ENCODE measurements at places on chromosomes 7 and 10. TPM values are rescaled to one million over a fixed set of nuclear protein-coding genes. Genes with fewer than 3 reads are reported as not detected.

GRCh38 chr10:13120786-13121499, 21.0 kb downstream of the OPTN start:
- DNase-seq: no peak

DNA sequence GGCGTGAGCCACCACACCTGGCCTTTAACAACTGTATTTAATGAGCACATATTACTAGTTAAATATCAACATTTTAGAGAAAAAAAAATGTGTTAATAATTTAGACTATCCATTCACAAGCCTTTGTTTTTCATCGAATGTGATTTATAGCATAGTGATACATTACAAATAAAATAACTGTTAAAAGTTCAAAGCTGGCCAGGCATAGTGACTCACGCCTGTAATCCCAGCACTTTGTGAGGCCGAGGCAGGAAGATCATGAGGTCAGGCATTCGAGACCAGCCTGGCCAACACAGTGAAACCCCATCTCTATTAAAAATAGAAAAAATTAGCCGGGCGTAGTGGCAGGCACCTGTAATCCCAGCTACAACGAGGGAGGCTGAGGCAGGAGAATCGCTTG, 72.7 kb downstream of the HACD1 start:
- DNase-seq: no peak

- DNase-seq: no peak
Measured at GRCh38 chr10:132632091-132632561, 94.5 kb downstream of the INPP5A start.

DNA sequence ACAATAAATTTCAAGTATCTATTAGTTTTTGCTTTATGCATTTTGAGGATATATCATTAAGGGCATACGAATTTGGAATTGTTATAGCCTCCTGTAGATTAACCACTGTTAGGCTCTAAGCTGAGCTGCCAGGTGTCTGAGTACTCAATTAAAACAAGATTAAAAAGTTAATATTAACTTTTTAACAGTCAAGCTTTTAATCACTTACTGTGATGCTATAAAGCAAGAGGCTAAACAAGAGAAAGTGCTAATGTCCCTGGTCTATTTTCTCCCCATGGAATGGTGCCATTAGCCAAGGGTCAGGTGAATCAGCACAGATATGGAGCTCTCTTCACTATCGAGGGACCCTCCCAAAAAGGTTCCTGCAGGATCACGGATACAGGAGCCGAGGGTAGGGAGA, 9.7 kb downstream of the GSAP start:
- no peak for DNase-seq

- no peak for DNase-seq
Measured at GRCh38 chr7:117190746-117191435, 132.0 kb downstream of the WNT2 start.

GRCh38 chr7:22013711-22014110, 68.0 kb upstream of the CDCA7L start:
- DNase-seq: no peak

GRCh38 chr7:36278620-36279172, 111.0 kb upstream of the ANLN start:
- DNase-seq: peak; percentile 70

DNA sequence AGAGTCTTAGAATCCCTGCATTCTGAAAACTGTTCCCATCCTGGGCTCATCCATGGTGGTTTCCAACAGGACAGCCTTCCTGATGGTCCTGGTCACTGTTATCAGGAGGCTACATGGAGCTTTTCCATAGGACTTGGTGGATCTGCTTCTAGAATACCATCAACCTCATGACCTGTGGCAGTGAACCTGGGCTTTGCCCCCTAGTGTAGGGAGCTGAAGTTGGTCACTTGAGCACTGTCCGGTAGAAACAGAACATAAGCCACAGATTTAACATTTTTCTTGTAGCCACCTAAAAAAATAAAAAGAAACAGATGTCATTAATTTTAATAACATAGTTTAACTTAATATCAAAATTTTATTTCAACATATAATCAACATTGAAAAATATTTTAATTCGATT, 165.8 kb downstream of the TMEM178B start:
- no peak for DNase-seq

- no peak for DNase-seq
Measured at GRCh38 chr7:114472896-114473512, 58.4 kb downstream of the FOXP2 start.

DNA sequence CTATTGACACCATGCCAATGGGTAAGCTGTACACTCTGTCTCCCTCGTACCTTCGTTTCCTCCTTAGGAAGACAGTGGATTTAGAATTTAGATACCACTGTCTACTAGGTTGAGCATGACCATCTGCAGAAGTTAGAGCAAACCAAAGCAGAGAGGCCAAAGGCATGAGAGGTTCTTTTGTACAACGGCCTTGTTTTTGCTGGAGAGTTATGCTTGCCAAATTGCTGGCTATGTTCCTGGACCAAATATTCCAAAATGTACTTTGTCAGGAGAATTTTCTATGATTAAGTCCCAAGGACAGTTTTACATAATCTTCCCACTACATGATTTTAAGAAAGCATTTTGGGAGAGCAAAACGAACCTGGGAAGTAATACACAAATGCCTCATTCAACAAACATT, 47.9 kb upstream of the PLCE1 start:
- no peak for DNase-seq

DNA sequence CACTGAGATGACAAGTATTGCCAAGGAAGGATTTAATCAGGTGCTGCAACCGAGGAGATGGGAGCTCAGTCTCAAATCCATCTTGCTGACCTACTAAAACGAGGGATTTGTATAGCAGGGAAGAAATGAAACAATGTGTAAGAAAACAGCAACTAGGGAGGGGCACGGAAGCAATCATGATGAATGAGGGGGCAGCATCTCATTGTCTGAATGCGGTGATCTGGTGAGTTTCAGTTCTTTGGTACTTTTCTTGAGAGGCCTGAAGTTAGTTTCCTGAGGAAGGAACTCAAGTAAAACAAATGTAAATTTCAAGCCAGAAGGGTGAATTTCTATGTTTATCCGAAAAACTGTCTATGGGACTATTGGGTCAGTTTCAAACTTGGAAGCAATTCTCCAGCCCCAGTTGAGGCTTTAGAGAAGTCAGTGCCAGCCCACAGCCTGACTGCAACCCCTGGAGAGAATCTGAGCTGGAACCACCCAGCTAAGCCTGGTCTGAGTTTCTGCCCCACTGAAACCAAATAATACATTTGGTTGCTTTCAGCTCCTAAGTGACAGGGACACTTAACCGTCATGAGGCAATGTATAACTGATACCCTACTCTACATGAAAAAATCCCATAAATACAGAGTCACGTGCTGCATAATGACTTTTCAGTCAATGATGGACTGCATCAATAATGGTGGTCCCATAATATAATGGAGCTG, 45.8 kb upstream of the TNS3 start:
- DNase-seq: no peak

DNA sequence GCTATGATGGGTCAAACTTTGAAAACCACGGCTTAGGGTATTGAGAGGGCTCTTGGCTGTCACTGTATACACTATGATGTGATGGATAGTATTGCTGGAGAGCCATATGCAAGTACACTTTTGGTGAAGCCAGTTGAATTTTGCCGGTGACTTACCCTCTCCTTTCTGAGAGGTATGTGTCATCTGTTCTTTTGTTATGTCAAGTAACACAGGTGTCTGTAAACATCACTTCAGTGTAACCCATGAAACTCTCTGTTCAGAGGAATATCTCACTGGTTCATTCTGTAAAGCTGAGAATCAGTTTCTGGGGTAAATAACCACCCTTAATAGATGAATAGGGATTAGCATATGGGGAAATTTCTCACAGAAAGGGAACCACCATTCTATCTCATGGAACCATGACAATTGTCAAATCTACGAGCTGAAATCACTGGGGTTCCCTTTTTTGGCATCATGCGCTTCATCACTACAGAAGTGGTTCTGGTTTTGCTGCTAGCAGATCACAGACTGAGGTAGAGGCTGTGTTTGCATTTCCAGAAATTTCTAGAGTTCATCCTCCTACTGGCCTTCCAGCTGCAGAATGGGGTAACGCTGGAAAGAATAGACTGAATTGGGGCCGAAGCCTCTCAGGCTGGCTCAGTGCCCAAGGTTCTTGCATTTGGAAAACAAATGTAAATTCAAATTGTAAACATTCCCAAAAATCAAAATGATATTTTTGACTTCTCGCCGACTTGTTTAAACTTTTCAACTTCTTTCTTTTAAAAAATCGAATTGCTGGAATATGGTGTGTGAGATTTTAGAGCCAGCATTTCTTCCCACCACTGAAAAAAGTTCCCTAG, 83.3 kb upstream of the CREB5 start:
- no peak for DNase-seq

- DNase-seq: no peak
Measured at GRCh38 chr10:101631821-101632475, 43.8 kb downstream of the DPCD start.

- no peak for DNase-seq
Measured at GRCh38 chr10:119933179-119933578, 40.6 kb downstream of the SEC23IP start.

DNA sequence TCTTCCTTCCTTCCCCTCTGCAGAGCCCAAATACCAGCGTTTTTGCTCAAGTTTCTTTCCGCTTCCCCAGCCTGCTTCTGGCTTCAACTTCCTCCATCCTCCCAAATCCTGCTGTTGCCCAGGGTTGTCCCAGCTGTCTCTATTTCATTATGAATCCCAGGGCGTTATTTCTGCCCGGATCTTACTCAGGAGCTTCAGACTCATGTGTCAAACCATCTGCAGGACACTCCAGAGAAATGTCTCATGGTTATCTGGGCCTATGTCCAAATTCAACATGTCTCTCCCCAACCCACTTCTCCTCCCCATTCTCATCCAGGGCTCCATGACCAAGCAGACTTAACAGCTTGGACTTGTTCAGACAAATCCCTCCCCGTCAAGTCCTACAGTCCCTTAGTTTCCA, 15.6 kb downstream of the ARHGAP22 start:
- DNase-seq: no peak

- DNase-seq: no peak
Measured at GRCh38 chr7:128812514-128813168, 17.6 kb upstream of the FLNC start.

DNA sequence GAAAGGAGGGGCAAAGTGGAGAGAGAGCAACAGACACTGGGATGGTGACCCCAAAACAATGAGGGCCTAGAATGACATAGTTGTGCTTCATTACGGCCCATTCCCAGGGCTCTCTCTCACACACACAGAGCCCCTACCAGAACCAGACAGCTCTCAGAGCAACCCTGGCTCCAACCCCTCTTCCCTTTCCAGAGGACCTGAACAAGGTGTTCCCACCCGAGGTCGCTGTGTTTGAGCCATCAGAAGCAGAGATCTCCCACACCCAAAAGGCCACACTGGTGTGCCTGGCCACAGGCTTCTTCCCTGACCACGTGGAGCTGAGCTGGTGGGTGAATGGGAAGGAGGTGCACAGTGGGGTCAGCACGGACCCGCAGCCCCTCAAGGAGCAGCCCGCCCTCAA, 20.7 kb downstream of the PRSS2 start:
- DNase-seq: no peak

DNA sequence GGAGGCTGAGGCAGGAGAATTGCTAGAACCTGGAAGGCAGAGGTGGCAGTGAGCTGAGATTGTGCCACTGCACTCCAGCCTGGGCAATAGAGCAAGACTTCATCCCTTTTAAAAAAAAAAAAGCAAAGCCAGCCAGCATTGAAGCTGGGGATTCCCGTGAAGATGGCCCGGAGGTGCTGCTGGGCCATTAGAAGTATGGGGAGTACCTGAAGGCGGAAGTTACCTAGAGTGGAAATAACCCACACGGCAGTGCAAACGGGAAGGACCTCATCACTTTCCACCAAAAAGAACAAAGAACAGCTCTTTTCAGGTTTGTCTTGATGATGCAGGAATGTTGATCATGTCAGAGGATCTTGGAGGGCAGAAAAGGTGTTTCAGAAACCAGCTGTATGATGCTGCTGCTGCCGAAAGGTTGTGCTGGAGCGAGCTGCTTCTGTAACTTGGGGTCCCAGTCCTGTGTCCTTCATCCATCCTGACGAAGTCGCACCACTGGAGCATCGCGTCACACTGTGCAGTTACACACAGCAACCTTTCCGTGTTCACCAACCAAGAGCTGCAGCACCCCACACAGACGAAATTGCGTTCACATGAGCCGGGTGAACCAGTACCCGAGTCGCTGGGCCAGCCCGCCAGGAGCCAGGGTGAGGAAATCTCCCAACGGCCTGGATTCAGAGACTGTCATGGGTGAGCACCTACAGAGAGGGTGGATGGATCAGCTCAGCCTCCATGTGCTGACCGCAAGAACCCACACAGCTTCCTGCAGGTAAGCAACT, 8.2 kb downstream of the ZFAND2A start:
- DNase-seq: no peak

DNA sequence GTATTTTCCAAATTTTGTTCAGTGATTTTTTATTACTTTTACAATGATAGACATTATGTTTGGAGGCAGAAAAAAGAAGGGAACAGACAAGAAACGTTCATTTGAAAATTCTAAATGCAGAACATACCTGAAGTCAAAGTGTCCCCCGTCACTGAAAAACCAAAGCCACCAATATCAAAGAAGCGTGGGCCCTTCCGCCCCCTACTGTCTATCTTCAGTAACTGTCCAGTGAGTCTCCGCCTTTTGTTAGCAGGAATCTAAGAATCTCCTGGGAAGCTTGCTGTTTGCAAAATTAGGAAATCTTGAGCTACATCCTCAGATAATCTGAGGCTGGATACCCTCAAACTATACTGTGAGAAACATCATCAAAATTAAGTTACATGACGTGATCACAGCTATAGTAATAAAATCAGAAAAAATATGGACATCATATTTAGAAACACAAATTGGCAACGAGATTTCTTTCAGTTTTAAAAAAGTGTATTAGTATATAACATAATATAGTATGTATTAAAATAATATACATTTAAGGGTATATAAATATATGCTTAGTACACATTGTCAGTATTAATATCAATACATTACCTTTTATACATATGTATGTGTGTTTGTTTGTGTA, 169.3 kb upstream of the AKR1E2 start:
- DNase-seq: peak; percentile 57

DNA sequence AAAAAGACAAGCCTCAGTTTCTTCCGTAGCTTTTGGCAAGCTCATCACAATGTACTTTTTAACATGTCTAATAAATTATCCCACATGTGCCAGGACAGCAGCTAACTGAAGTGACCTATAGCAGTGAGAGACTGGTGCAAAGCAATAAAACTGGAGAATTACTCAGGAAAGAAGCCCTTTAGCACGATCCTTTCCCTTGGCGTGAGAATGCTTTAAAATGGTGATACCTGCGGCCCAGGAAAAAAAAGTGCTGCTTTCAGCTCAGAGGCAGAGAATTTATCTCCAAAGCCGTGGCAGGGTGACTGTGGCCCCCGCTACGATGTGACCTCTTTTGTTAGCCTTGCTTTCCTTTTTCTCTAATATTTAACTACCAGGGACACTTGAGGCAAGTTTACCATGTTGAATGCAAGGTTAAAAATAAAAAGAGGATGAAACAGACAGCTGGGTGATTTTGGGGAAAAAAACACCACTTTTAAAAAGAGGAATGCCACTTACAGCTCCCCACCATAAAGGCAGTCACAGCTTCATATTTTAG, 184.0 kb downstream of the FANK1 start:
- DNase-seq: no peak

The TSPAN33 gene
- total RNA-seq: not detected

The GPR15LG gene
- not detected for total RNA-seq

The SLC16A9 gene
- 18.2 TPM for total RNA-seq

The GARIN1A gene
- total RNA-seq: not detected

The COL17A1 gene
- 0.98 TPM for total RNA-seq

The OR6V1 gene
- not detected for total RNA-seq
